Activated CD4-positive, alpha-beta memory T cell treated with anti-CD3 and anti-CD28 coated beads, Interleukin-2, amount 10 ng/mL, durations not matched to agents 7 days and 5 days (primary cell): ENCODE measurements at places on chromosomes 2 and 18. TPM values are rescaled to one million over a fixed set of nuclear protein-coding genes. Genes with fewer than 3 reads are reported as not detected.

DNA sequence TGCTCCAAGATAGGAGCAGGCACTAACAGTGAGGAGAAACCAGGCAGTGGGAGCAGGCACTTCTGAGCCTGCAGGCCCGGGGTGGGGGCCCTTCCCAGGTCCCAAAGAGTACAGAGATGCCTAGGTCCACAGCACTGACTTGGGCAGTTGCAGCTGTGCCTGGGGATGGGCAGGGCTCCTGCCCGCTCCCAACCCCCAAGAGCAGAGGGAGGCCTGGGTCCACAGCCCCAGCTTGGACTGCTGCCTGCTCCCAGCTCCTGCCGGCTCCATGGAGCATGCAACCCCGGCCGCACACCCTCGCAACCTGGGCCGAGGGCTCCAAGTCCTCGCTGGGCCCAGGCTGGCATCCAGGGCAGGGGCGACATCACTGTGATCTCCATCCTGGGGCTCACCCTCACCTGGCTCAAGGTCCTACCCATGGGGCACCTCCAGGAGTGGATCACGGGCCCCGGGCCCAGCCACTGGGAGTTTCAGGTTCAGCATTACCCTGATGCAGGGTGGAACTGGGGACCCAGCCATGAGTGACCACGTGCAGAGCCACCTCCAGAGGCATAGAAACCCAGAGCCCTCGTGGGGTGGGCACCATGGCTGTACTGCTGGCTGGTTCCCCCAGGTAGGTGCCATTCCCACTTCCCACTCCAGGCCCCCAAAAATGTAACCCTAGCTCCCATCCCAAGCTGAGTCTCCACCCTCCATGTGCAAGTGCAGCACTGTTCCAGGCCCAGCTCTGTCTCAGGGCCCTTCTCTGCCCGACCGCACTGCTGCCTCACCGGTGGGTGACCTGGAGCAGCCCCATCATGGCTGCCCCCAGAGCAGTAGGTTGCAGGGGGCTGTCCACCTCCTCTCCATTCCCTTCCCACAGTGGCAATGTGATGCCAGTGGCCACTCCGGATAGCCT, 325.6 kb downstream of the NR4A2 start:
- no peak for DNase-seq

DNA sequence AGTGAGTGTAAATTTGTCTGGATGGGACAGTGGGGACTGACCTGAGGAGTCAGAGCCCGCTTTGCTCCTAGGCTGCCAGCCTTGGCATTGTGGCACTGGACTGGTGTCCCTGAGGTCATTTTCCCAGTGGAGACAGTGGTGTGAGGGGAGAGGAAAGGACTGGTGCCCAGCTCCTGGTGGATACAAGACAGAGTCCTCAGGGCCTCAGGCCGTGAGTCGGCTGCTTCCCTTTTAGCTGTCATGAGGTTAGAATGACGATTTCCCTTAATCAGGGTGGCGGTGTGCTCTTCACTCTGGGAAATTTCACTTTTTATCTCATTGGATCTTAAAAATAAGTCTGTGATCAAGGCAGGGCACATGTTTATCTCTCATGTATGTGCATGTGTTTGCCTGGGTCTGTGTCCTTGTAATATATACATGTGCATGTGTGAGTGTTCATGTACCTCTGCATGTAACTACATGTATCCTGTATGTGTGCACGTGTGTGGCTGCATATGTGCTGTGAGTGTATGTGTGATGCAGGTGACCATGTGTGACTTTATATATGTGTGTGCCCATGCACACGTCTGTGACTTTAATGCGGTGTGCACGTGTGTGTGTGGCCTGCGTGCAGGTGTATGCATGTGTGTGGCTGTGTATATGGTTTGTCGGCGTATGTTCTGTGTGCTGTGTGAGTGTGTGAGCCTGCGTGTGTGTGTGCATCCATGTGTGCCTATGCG, 55.7 kb downstream of the GLI2 start:
- DNase-seq = no peak

DNA sequence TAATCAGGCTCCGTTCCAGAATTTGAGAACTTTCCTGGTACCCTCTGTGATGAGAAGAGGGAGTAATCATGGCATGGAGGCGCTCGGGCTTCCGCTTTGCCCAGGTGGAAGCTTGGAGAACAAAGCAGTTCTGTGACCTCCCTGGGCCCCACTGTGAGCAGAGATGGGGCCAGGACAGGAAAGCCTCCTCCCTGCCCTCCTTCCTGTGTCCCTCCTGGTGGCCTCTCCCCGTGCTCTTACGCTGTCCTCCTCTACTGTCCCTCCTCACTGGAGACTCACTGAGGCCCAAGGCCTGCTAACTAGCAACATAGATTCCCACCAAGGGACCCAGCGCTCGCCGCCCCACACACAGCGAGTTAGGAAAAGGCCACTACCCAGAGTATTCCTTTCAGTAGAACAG, 119.8 kb downstream of the MAPK4 start:
- DNase-seq = no peak

Gene GALNT14
- not detected for total RNA-seq

Gene USP34
- total RNA-seq = 77.5 TPM

- peak; percentile 60 for DNase-seq
Observed at GRCh38 chr2:192162392-192163042, 32.2 kb downstream of the TMEFF2 start.

DNA sequence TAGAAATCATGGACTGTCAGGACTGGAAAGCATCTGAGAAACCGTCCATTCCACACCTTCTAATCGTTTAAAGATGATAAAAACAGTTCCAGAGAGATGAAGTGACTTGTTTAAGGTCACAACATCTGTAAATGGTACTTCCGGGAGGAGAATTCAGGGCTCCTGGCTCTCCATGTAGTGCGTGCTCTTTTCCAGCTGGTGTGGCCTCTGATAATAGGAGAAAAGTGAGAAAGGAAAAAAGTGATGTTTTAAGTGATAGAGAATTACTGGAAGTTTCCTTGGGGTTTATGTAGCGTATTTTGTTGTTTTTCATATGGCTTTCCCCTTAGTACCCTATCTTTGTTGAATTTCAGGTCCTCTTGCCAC, 663 bp downstream of the C2orf49 start:
- no peak for DNase-seq

- no peak for DNase-seq
Observed at GRCh38 chr18:79851950-79852349, 54.2 kb downstream of the KCNG2 start.

DNA sequence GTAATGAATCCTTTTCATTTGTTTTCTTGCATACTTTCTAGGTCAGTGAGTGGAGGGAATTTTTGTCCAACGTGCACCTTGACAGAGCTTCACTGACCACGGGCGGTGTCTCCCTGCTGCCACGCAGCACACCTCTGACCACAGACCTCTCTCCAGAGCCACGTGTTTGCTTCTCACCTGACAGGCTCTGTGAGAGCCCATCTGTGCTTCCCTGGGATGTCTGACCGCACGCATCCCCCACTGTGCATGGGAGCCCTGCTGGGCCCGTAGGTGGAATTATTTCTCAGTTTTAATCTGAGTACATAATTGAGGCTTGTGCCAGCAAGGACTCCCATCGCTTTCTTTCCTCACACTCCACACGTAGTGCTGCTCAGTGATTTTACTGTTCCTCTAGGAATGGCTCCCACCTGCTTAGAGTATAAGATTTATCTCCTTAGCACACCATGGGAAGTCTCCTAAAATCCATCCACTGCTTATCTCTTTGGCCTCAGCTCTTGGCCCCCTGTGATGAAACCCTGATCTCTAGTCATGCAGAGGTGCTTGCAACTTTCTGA, 482.6 kb downstream of the TSN start:
- no peak for DNase-seq

Gene LRATD1
- not detected for total RNA-seq

Gene CCDC102B
- 1.0 TPM for total RNA-seq

- no peak for DNase-seq
Observed at GRCh38 chr18:50338122-50338521, 36.7 kb upstream of the SKA1 start.

GRCh38 chr18:25141399-25141798, 210.6 kb downstream of the ZNF521 start:
- DNase-seq = no peak

Gene MAT2A
- total RNA-seq = 196 TPM

DNA sequence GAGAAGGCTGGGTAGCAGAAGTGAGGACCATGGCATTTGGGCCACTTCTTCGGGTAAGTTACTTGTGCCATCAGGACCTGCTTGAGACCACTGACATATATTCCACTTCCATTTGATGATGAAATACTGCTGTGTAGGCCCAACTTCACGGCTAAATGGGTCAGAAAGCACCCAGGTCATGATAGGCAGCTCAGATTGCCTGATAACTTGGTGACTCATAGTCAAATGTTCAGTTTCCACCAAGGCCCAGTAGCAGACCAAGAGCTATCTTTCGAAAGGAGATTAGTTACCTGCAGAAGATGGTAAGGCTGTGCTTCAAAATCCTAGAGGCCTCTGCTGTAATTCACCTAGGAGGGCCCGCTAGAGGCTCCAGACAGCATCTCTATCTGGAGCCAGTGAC, 31.8 kb upstream of the MEX3C start:
- no peak for DNase-seq

Gene ALLC
- total RNA-seq = not detected
